ENCODE measurements at places on chromosomes 2 and 18.

DNA sequence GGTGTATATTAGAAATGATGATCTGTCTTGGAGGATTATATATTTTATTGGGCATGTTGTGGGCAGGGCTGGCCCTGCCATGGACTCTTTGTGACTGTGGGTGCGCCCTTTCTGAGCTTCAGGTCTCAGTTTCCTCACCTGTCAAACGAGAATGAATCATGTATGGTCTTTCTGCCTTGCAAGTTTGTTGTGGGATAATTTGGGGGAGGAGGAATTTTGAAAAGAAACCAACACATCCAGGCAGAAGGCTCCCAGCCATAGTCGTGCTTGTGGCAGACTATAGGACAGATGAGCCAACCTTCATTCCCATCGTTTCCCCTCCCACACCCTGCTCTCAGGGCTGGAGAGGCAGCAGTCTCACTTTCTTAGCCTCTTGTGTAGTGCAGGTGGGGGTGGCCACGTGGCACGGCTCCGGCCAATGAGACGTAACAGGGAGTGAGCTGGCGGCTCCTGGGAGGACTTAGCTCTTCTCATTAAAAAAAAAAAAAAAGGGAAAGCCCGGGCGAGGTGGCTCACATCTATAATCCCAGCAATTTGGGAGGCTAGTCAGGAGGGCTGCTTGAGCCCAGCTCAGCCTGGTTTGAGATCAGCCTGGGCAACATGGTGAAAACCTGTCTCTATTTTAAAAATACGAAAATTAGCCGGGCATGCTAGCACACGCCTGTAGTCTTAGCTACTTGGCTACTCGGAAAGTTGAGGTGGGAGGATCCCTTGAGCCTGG lies 63.1 kb downstream of the RHOB start:
- DNase-seq, result peak; percentile 95

GRCh38 chr2:122078451-122078850 lies 323.0 kb downstream of the TSN start:
- DNase-seq, result peak; percentile 46

DNA sequence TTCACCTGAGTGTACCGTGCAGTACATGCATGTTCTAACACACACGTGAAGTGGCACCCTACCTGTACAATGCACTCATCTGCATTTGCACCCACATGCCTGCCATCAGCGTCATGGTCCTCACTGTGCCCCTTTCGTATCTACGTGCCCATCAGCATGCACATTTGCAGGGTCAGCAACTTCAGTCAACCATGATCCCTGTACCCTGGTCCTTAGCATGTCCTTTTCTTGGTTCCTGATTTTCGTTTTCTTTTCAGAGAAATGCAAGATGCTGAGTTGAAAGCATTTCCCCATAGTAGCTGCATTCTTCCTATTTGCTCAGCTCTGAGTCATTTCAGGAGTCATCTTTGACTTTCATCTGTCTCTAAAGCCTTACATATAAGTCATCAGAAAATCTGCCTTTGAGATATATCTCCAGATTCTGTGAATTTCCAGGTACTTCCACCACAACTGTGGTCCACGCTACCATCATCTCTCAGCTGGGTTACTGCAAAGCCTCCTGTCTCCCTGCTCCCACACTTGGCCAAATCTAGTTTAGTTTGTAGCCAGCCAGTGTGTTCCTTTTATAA lies 14.7 kb upstream of the PUM2 start:
- no peak for DNase-seq

DNA sequence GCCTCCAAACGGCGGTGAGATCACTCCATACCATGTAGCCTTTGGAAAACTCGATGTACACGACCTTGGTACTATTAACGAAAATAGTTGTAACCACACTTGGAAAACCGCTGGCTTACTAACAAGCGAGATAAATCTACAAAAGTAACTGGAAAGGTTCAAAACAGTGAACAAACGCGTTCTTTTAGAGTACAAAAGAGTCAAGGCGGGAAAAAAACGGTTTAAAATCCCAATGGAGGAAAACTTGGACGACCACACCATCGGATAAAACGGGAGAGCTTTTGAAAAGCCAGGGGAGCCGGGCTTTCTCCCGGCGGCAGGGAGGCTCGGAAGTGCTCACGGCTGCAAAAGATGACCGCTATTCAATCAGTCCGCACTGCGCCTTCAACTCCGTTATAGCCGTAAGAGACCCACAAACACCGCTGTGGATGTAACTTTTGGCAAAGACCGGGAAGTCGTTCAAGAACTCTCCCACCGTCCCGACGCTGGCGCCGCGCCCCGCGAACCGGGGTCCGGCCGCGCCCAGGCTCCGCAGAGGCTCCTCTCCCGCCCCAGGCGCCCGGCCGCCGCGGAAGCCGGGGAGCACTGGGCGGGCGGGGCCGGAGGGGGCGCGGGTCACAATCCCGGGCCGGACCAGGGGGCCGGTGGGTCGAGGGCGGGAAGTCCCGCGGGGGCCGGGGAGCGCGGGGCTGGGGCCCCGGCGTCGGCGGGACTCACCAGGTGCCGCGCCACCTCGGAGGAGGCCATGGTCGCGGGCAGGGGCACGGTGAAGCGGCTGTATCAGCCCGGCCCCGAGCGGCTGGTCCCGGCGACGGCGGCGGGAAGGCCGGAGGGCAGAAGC lies 465 bp downstream of the SEPTIN10 start:
- peak; percentile 36 for DNase-seq

GRCh38 chr18:63366213-63367052 lies 573 bp downstream of the KDSR start:
- DNase-seq, result peak; percentile 49

- DNase-seq, result no peak
These were observed 8.8 kb downstream of the TXNDC2 start for GRCh38 chr18:9894454-9895068.

DNA sequence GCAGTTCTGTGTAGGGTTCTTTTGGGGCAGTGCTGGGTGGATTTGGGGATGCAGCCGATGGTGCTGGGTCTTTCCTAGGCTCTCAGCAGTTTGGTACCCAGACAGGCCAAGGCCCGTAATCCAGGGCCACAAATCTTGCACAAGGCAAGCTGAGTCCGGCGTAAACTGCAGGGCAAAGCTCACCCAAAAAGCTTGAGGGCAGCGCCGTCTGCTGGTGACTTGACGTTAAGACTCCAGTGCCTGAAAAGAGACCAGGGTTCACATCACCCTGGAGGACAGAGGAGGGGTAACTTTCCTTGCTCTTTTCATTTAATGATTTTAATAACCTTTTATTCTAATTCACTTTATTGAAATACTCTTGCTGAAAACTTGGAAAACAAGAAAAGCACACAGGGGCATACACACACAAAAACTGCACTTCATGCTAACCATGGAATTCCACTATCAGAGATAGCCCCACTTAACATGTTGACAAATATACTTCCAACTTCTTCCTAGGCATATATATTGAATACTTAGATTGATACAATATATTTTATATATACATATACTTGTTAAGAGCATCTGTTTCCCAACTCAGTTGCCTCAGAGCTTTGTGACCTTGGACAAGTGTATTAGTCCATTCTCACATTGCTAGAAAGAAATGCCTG lies 38.9 kb downstream of the CNGA3 start:
- DNase-seq, result peak; percentile 78

DNA sequence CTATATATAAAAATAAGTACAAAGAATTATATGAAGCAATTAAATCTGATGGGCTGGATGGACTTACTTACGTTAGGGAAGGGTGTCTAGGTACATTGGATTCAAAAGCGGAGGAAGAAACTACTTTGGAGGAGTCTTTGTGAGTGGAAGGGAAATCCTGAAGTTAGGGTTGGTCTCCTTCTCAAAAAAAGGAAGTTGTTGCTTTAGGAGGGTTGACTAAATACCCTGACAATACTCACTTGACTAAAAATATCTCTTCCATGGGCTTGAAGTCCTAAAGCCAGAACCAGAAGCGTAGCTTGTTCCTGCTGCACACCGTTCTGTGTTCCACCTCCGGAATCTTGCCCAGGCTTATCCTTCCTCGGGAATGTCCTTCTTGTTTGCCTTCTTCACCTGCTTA lies 143.3 kb upstream of the ZEB2 start:
- no peak for DNase-seq

DNA sequence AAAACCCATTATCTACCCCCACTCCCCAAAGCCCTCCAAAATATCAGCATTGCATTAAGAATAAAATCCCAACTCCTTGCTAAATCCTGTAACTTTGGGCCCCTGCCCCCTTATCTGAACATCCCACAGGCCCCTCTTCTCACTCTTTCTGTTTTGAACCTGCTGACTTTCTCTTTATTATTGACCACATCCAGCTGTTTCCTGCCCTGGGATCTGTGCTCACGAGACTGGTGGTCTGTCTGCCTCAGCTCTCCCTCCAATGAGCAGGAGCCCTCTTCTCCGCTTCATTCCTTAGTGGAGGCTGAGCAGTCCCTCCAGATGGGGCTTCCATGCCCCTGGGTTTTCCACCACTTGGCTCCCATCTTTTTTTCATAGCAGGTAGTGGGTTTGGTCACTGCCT lies 116.9 kb downstream of the ACKR3 start:
- no peak for DNase-seq

- no peak for DNase-seq
These were observed 265.3 kb downstream of the SETBP1 start for GRCh38 chr18:44945888-44946401.

DNA sequence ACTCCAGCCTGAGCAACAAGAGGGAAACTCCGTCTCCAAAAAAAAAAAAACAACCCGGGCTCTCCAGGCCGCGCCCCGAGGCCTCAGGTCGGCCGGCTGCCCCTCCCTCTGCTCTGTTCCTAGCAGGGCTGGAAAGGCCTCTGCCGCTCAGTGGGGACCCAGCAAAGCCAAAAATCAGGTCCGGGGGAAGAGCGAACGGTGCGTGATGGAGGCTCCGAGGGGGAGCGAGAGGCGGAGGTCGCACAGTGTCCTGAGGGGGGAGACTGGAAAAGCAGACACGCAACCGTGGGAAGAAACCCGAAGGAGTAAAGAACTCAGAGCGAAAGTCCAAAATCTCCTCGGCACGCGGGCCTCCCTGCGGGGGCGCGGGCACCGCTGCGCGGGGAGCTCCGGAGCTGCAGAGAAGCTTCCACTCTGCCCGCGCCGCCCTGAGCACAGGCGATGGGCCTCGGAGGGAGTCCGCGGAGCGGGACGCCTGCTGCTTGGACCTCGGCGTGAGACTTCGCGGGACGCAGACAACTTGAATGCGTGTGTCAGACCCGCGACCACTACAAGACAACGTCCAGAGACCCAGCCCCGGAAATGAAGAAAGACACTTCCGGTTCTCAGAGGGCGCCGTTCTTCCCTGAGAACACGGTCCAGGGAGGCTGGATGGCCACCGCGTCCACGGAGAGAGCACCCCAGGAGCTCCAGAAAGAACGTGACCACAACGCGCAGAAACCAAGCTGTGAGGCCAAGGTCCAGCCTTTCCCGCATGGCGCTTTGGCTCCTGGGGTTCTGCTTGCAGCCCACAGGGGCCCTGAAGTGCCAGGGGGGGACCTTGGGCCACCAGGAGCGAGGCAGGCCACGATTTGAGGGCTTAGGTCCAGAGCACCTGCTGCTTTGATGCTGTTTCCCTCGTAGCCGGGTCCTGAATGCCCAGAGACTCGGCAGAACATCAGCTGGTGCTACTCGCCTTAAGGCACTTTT lies 219.8 kb downstream of the DPP10 start:
- no peak for DNase-seq

DNA sequence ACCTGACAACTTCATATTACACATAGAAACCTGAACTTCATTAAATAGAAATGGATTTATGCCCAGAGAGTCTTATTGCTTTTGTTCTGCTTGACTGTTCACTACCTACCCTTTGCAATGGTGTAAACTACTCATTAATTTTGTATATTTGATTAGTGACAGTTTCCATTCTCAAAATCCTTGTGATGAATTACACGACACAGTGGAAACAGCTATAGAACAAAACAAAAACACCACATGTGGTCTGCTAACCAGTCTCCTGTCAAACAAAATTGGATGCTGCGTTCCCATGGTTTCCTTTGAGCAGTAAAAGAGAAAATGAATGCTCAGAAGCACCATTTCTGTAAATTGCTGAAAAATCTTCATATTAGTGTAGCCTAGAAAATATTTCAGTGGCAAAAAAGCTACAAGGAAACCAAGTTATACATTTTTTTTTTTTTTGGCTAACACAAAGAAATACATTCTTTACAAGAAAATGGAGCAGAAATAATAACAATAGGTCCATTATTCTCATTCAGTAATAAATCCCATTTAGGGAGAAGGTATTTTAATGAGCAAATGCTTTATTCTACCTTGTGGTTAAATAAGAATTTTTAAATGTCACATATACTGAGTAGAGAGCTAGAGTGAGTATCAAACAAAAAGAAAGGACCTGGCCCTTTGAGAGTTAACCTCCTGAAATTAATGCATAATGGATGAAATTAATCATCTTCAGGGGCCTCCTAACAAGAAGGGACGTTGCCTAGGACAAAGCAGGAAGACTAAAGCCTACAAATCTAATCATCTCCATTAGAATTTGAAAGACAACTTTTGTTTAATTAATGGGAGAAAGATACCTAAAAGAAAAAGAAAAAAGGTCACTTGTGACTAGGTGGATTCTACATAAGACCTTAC lies 355.1 kb upstream of the ZC3H15 start:
- DNase-seq, result no peak

- DNase-seq, result no peak
These were observed 13.4 kb upstream of the NMI start for GRCh38 chr2:151302879-151303278.

DNA sequence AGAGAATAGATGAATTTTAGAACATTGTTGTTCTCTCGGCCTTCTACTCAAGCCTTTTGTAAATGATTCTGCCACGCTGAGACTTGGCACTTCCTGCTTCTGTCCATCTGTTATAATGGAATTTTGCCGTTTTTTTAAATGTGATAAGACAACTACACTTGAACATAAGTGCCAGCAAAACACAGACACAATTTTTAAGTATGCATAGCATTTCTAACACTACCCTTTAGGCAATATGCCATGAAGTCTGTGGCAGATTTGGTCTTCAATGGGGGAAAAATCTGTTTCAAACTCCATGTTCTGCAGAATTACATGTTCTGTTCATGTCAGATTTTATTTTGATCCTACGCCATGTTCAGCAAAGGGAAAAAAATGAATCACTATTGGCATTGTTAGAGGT lies 1170.7 kb upstream of the SLC39A10 start:
- no peak for DNase-seq

DNA sequence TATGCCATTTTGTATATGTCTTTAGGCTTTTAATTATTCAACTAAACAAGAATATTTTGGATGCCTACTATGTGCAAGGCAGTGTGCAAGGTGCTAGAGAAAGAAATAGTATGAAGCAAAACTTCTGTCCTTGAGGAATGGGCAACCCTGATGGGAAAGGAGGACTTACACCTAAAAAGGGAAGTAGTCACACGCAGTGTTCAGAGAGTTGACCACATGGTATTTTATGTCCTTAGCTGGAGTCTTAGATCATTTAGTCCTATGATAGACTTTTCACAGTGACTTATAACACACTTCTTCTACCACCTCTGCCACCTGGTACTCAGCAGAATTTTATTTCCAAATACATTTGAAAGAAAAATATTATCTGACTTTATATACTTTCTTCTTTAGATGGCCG lies 291.6 kb downstream of the PLCL1 start:
- no peak for DNase-seq

DNA sequence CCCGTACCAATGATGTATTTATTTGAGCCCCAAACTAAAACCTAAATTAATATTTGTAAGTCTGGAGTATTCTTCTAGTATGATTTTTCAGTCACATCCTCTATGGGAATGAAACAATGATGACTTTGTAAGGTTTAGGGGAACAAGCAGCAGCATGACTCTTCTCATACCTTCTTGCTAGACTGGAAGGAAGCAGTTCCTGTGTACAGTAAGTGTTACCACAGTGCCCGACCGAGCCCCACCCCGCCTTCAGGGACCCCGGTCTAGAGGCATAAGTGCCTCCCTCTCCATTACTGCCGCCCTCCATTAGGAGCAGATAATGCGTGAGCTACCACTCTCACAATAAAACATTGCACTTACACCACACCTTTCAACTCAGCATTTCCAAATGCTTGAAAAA lies 599.3 kb downstream of the ARHGAP15 start:
- DNase-seq, result no peak
